ENCODE measurements at places on chromosomes 7 and 10.

DNA sequence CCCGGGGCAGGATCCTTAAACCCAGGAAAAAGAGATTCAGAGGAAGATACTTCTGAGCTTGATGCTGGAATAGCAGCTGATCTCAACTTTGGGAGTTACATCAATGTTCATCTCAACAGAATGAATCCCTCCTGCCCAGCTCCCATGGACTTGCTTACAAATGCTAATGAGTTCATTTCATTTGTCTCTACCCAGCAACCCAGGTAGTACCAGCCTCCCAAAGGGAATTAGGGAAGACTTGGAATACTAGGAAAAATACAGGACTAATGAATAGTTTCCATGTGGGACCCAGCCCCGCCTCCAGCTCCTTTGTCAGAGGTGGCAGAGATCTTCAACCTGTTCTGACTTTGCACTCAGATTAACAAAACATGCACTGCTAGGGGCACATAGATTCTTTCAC lies 22.1 kb upstream of the TCF7L2 start:
- DNase-seq: no peak

- no peak for DNase-seq
Observed at GRCh38 chr10:45050551-45051235, 50.0 kb downstream of the ZNF22 start.

GRCh38 chr10:125163803-125164202 lies 3.4 kb upstream of the CTBP2 start:
- DNase-seq: no peak

DNA sequence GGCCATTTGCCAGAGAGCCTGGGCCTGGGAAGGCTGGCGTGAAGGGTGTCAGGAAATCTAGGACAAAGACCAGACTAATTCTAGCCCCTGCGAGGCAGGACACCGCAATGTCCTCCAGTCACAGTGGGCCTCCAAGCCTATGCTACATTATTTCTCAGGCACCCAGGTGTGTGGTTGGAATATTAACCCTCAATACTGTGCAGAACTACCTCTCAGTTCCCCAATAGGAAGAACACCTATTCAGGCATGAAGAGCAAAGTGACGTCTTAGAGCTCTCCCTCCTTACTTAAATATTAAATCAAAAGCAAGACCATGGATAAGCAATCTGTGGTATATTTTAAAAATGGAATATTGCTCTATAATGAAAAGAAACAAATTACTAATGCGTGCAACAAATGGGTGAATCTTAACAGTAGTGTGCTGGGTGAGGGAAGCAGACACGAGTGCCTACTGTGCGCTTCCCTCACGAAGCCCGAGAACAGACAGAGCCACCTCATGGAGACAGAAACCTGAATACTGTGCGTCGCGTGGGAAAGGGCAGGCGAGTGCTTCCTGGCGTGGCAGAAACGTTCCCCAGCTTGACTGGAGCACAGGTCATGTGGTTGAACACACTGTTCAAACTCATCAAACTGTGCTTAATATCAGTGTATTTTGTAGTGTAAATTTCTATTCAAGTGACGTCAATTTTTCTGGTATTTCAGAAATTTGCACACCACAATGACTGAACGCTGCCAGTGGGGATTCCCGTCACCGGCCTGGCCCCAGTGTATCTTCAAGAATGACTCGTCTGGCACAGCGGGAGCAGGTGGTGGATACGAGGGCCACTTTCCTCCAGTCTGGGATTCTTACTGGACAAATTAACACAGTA lies 15.5 kb upstream of the PTPRN2 start:
- no peak for DNase-seq

GRCh38 chr10:11593612-11594011 lies 17.8 kb downstream of the USP6NL start:
- no peak for DNase-seq

DNA sequence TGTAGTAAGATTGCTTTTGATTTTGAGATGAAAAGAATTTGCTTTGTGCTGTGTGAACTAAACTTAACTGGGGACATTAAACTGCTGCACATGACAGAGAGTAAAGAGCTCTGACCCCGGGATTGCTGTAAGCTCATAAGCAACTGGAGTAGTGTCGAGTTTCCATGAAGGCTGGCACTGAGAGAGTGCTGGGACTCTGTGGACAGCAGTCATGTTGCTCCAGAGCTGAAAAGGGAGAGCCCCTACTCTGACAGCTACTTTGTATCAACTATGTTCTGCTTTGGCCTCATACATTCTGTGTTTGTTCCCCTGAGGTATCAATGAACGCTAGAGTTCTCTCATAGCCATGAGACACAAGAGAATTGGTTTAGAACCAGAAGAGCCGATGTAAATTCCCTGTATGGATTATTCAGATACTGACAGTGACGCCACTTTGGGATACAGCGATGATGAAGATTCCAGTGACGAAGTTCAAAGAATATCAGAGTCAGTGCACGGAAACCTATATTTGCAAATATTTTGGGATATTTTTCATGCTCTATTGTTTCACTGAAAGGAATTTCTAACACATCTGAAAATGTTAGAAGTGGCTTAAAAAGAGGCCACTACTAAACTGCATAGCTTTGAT lies 185.9 kb upstream of the DKK1 start:
- peak; percentile 81 for DNase-seq

Data from NCI-H82 (cell line).